CD4-positive, alpha-beta T cell treated with Interleukin-4 for 4 hours (primary cell): ENCODE measurements at places on chromosomes 16 and 17.

DNA sequence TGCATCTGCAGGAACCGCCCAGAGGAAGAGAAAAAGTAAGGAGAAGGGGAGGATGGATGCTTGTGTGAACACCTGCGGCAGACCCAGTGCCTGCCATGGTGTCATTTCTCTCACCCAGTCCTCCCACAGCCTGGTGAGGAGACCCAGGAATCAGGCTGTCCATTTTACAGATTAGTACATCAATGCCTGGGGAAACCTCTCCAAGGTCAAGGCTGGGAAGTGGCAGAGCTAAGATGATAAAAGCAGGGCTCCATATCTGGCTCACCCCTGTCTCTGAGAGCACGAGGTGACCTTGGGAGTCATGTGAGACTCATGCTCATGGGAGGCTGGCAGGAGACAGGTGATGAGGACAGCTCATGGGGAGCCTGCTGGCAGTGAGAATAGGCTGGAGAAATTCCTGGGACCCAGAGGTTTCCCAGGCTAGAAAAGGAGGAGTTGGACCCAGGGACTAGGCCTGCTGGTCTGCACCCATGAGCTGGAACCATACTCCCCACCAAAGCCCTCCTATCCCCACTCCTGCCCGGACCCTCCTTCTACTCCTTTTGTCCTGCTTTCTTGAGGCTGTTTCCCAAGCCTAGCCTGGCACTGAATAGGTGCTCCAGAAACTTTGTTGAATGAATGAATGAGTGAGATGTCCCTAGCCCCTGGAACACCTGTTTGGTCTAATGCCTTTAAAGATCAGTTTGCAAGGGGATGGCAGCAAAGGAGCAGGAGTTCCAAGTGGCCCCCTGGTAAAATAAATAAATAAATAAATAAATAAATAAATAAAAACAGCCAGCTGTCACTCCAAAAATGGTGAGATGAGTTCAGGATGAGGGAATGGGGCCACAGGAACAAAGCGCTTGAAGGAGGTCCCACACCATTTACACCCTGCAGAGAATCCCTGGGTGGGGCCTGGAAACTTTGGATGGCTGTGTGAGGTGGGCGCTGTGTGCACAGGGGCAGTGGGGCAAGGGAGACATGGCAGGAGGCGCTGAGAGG, 1.6 kb downstream of the ZNF629 start:
- DNase-seq: no peak

DNA sequence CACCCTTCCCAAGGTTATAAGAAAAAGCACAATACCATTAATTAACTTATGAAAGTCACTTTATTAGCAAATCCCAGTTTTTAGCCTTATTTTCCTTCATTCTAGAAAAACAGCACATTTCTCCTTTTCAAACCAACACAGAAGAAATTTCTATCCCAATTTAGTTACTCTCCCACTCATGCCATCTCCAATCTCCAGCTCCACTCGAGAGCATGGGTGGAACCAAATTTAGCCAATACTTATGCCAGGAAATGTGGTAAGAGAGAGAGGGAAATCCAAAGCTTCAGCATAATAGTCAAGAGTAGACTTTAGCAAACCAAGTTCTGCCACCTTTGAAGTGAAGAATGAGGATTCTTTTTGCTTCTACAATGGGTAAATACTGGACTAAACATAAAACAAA, 288.8 kb downstream of the KIF2B start:
- DNase-seq: no peak

DNA sequence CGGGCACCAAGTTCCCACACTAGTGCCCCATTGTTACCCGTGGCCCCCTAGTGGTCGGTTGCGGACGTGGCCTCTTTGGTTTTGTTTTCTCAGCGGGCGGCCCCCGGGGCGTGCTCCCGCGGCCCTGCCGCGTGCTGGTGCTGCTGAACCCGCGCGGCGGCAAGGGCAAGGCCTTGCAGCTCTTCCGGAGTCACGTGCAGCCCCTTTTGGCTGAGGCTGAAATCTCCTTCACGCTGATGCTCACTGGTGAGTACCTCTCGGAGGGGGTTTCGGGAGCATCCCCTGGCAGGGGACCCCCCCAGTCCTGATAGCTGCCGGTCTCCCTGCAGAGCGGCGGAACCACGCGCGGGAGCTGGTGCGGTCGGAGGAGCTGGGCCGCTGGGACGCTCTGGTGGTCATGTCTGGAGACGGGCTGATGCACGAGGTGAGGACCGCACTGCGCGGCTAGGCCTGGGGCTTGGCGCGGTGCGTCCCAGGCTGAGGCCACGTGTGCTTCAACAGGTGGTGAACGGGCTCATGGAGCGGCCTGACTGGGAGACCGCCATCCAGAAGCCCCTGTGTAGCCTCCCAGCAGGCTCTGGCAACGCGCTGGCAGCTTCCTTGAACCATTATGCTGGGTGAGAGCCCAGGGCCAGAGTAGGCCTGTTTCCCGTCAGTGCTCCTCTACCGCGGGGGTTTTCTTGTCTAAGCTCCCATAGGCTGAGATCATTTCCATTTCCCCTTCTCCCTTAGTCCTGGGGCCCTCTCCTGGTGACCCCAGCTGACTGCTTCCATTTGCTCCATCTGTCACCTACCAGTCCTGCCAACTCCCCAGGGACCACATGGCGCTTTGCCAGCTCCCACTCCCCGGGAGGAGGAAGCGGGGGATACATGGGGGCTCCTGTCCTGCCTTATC, 1.7 kb downstream of the SPHK1 start:
- DNase-seq: peak; percentile 75

DNA sequence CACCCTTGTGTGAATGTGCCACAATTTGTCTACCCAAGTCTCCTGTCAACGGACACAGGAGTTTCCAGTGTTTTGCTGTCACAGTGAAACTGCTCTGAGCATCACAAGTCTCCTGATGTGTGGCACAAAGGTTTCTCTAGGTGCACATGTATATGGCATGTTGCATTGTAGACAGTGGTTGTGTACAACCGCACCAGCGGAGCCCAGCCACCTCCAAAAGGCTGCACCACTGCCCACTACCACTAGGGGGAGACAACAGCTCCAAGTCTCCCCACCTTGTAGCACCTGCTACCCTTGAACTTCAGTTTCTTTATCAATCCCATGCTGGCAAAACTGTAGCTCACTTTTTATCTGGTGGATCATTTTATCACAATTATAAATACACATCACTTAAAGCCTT, 95.5 kb upstream of the ZNF469 start:
- DNase-seq: no peak

DNA sequence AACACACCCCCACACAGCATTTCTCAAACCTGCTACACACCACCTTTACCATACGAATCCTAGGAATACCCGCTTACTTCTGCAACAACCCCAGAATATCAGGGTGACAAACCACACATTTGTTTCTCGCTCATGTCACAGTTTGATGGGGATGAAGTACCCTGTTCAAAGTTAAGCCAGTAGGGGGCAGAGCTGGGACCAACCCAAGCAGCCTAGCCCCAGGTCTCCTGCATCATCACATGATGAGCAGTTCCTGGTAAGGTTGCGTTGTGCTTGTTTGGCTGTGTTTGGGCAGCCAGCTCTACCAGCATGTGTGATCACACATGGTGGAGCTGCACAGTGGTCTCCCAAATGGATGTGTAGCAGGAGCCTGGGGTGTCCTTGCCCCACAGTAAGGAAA, 103.6 kb upstream of the C16orf82 start:
- no peak for DNase-seq

- no peak for DNase-seq
Observed at GRCh38 chr16:89805136-89805905, 11.1 kb downstream of the FANCA start.

DNA sequence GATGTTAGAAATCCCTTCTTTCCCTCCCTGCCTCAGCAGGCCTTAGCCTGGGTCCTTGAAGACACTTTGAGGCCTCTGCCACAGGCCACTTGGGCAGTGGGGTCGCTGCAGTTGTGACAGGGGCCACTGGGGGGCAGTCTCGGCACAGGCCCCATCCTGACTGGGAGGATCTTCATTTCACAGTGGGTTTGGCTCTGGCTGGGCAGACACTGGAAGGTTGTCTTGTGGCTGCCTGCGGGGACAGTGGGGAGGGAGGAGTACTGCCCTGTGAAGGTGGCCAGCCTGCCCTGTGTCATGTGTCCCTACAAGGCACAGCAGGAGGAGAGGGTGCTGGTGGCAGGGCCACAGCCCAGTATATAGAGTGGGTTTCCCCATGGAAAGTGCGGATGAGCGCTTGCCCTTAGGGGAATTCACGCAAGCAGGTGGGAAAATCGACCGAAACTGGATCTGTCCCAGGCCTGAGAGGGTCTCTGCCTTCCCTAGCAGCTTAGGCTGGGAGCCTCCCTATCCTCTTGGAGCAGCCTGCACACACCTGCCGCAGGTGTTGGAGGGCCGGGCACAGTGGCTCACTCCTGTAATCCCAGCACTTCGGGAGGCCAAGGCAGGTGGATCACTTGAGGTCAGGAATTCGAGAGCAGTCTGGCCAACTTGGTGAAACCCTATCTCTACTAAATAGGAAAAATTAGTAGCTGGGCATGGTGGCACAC, 28.8 kb downstream of the GINS2 start:
- peak; percentile 48 for DNase-seq

DNA sequence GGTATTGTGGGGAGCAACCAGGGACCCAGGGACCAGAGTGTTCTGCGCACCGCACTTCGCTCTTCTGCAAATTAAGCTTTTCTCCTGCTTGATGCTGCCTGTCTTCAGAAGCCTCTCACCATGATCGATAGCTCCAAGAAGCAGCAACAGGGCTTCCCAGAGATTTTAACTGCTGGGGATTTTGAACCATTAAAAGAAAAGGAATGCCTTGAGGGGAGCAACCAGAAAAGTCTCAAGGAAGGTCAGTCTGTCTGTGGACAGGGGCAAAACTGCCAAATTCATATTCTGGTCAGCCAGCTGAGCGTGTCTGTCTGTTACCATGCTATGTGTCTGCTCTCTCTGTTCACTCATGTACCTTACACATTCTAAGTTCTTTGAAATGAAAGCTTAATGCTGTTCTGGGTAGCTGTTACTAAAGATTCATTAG, 115.7 kb downstream of the MRTFB start:
- DNase-seq: no peak

- DNase-seq: no peak
Observed at GRCh38 chr16:13808102-13808501, 111.9 kb upstream of the ERCC4 start.

- no peak for DNase-seq
Observed at GRCh38 chr17:80129006-80129565, 17.8 kb downstream of the EIF4A3 start.

GRCh38 chr17:16980813-16981731, 9.2 kb upstream of the TNFRSF13B start:
- no peak for DNase-seq

GRCh38 chr16:25988882-25989281, 297.1 kb downstream of the HS3ST4 start:
- no peak for DNase-seq

DNA sequence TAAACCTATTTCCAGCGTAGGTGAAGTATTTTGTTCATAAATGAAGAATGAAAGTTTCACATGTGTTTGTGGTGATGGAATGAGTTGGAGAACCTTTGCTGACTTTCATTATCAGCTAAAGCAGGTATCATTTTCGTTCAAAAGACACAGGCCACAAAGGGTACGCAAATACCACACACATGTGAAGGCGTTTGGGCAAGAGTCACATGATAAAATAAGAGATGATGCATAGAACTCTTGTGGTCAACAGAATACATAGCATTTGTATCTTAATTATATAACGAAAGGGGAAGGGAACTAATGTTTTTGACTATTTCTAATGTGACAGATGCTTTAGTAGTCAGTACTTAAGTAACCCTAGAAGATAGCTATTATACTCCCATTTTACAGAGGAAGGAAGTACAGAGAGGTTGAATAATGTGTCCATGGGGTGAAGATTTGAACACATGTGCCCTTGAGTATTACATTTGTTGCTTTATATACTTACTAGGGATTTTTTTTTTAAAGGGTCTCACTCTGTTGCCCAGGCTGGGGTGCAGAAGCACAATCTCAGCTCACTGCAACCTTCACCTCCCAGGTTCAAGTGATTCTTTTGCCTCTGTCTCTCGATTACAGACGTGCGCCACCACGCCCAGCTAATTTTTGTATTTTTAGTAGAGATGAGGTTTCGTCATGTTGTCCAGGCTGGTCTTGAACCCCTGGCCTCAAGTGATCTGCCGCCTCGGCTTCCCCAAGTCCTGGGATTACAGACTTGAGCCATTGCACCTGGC, 4.8 kb downstream of the RPA1 start:
- DNase-seq: peak; percentile 40

DNA sequence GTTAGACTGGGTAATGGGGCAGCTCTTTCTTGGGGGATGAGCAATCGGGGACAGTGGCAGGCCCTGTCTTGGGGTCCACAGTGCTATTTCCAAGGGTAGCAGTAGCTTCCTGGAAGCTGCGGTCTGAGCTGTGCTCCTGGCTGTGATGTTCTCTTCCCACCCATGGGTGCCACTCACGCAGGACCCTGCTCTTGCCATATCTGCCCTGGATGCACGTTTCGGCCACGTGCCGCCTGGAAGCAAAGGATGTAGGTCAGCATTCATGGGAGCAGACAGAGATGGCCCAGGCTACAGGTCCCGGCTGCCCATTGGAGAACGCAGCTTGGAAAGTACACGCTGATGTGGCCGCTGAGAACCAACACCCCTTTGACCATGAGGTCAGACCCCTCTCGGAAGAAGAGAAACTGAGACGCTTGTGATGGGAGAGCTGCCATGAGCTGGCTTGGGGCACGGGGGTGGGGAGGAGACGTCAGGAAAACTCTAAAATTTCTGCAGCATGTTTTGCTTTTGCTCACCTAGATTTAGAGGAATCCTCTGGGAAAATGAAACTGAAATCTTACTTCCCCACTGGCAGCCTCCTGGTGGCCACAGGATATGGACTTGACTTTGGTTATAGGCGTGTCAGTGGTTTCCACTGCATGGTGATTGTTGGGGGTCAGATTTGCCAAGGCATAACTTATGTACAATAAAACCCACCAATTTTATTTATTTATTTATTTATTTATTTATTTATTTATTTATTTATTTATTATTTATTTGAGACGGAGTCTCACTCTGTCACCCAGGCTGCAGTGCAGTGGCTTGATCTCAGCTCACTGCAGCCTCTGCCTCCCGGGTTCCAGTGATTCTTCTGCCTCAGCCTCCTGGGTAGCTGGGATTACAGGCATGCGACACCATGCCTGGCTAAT, 36.2 kb upstream of the IRF8 start:
- no peak for DNase-seq

DNA sequence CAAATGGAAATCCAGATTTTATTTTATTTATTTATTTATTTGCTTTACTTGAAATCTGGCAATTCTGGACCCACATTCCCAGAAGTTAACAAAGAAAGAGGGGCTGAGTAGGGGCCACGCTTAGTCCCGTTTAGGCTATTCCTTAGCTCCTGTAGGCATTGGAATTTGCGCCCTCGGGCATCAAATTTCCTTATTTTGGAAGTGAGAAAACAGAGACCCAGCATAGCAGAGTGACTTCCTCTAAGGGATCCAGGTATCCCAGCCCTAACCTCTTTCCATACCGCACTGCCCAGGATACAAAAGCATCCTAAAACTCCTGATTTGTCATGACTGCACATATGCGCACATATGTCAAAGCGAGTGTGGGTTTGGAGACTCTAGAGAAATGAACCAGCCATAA, 19.0 kb upstream of the SMG1 start:
- DNase-seq: no peak
